ENCODE measurements at places on chromosomes 5 and 9. TPM values are rescaled to one million over a fixed set of nuclear protein-coding genes. Genes with fewer than 3 reads are reported as not detected.

DNA sequence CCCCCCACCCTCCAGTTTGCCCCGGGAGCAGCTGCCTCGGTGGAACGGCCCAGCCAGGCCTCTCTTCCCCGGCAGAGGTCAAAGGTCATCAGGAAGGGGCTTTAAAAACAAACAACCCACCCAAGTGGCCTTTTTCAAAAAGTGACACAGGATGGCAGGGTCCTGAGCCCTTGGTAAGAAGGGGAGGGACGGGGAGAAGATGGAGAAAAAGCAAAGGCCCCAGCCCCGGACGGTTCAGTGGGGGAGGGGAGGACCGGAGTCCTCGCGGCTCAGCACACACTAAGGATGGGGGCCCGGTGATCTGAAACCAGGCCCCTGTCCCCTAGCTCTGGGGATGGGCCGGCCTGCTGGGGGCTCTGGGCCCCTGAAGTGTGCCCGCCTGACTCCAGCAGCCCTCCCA lies 1.1 kb downstream of the PRRX2 start:
- H3K27ac ChIP-seq: no peak overlapping the region
- peak overlapping the region; percentile 85 for H3K4me3 ChIP-seq
- no peaks in the 10 kb centered on the region for H3K36me3 ChIP-seq
- H3K27me3 ChIP-seq: no peaks in the 10 kb centered on the region
- no peaks in the 10 kb centered on the region for H3K4me1 ChIP-seq

DNA sequence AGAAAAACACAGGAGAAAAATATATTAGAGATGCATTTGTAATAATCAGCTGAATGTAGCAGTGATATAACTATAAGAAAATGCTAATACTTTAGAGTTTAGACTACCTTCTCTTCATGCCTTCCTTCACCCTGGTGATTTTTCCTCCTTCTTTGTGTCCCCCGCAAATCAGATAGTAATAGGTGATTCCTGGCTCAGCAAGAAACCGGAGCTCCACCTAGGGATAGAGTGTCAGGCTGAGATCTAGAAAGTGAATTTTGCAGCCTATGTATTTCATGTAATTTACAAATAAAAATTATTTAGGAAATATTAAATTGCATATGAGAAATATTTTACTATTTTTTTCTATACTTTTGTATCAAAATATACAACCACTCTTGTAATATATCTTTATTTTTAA lies 109.8 kb upstream of the ST8SIA4 start:
- no peaks in the 10 kb centered on the region for H3K36me3 ChIP-seq
- no peaks in the 10 kb centered on the region for H3K4me1 ChIP-seq
- H3K4me3 ChIP-seq: no peak overlapping the region

SLC45A2 gene
- total RNA-seq: 0.36 TPM

- peaks cover 2% of the 10 kb centered on the region for H3K4me1 ChIP-seq
- no peaks in the 10 kb centered on the region for H3K27me3 ChIP-seq
- no peak overlapping the region for H3K4me3 ChIP-seq
- H3K27ac ChIP-seq: no peak overlapping the region
These were observed 55.8 kb downstream of the PDCD1LG2 start for GRCh38 chr9:5566054-5566618.

MARCHF11 gene
- total RNA-seq: not detected

DNA sequence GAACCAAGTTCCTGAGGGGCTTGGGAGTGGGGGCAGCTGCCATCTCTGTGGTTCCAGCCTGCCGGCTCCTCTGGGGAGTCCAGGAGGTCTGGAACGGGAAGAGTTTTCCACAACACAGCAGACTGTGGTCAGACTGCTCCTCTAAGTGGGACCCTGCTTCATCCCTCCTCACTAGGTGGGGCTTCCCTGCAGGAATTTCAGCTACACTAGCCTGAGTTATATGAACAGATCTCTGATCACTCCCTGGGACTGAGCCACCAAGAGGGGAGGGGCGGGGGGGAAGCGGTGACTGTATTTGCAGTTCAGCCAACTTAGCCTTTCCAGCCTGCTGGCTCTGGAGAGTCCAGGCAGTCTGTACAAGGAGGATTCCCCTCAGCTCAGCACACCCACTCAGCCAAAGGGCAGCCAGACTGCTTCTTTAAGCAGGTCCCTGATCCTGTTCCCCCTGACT lies 19.4 kb downstream of the DTWD2 start:
- no peaks in the 10 kb centered on the region for H3K27me3 ChIP-seq
- H3K4me3 ChIP-seq: no peak overlapping the region
- H3K4me1 ChIP-seq: no peaks in the 10 kb centered on the region
- no peaks in the 10 kb centered on the region for H3K36me3 ChIP-seq

PCDHB5 gene
- 4.2 TPM for total RNA-seq

- no peaks in the 10 kb centered on the region for H3K27me3 ChIP-seq
- no peaks in the 10 kb centered on the region for H3K4me1 ChIP-seq
- no peaks in the 10 kb centered on the region for H3K36me3 ChIP-seq
- H3K4me3 ChIP-seq: no peak overlapping the region
- no peak overlapping the region for H3K27ac ChIP-seq
These were observed 27.0 kb upstream of the TMOD1 start for GRCh38 chr9:97474372-97474925.

GRCh38 chr5:37717613-37718431 lies 122.0 kb downstream of the GDNF start:
- DNase-seq: no peak
- H3K4me1 ChIP-seq: no peaks in the 10 kb centered on the region
- no peaks in the 10 kb centered on the region for H3K36me3 ChIP-seq
- H3K4me3 ChIP-seq: no peak overlapping the region

ARL14EPL gene
- 0.63 TPM for total RNA-seq

INSL6 gene
- total RNA-seq: not detected

DNA sequence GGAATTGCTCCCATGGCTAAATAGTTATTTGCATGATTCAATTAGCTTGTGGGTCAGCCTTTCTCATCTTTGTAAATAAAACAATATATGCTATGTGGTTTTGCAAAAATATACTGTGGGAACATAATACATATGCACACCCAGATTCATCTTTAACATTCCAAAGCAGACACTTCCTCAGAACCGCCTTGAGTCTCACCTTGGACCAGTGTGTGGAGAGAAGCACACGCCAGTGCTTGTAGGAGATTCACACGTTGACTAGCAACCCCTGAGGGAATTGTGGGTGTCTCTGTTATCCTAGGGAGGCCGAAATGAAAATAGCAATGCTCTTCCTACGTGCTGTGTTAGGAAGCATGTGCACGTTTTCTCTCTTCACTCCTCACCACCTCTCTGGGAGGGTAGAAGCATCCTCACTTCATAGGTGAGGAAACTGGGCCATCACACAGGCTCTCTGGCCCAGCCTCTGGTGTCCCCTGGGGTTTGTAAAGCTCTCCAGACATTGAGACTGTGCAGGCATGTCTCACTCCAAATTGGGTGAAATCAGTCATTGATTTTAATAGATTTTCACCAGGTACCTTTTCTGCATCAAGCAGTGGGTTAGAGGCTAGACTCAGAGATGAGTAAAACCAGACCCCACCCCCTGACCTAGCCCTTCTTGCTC lies 221.7 kb downstream of the PBX3 start:
- H3K36me3 ChIP-seq: no peaks in the 10 kb centered on the region
- no peaks in the 10 kb centered on the region for H3K4me1 ChIP-seq
- no peaks in the 10 kb centered on the region for H3K27me3 ChIP-seq
- H3K4me3 ChIP-seq: no peak overlapping the region

DNA sequence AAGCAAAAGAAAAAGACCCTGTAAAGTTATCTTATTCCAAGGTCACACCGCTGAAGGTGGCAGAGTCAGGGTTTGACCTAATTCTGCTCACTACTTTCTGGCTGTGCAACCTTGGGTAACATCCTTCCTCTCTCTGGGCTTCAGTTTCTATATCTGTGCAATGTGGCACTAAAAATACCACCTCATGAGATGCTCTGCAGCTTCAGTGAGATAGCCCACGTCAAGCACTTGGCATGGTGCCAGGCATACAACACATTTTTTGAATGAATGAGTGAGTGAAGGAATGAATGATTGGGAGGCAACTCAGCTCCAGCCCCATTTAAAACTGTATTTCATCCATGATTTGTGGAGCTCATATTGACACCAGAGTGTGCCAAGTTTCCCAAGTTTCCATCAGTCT lies 62.3 kb downstream of the FOXI1 start:
- DNase-seq: no peak
- H3K4me3 ChIP-seq: no peak overlapping the region

DNA sequence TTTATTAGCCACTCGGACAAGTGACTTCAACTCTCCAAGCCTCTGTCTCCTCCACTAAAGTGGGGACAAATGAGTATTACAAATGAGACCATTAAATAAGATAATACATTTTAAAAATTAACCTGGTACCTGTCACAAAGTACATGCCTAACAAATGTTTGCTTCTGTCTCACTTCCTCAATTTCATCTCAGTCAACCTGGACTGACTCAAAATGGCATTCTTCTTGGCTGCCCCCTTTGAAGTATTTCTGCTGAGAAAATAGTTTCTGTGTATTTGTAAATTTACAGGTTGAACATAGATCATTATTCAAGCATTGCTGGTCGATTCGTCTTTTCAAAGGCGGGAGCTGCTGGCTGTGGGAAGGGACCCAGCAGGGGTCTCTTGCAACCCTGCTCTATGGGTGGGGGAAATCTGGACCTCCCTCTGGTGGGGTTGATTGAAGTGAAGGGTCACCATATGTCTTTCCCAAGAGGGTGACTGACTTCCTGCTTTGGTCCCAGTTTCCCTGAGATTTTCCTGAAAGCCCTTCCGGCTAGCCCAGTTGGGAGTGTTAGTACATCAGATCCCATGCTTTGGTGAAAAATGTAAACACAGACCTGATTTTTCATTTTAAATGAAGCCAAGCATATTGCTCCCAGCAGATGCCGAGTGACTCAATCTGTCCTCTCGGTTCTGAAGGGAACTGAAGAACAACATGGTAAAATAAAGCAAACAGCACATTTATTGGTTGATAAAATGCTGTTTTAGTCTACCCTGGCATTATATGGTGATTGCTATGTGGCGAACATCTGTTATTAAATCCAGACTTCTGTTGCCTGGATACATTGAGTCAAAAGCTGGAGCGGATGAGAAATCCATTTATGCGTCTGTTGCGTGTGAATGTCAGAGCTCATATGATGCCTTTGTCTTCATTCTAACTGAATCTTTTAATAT lies 73.0 kb downstream of the KCNIP1 start:
- DNase-seq: peak; percentile 1
- peaks cover 2% of the 10 kb centered on the region for H3K27me3 ChIP-seq
- H3K4me1 ChIP-seq: no peaks in the 10 kb centered on the region
- H3K27ac ChIP-seq: no peak overlapping the region

Measured in aorta (tissue), 5 donors.